ENCODE measurements at places on chromosomes 5 and 9.

- DNase-seq = no peak
Measured at GRCh38 chr9:89022001-89022759, 30.9 kb downstream of the S1PR3 start.

GRCh38 chr5:68374796-68375518, 159.4 kb downstream of the PIK3R1 start:
- DNase-seq = no peak

DNA sequence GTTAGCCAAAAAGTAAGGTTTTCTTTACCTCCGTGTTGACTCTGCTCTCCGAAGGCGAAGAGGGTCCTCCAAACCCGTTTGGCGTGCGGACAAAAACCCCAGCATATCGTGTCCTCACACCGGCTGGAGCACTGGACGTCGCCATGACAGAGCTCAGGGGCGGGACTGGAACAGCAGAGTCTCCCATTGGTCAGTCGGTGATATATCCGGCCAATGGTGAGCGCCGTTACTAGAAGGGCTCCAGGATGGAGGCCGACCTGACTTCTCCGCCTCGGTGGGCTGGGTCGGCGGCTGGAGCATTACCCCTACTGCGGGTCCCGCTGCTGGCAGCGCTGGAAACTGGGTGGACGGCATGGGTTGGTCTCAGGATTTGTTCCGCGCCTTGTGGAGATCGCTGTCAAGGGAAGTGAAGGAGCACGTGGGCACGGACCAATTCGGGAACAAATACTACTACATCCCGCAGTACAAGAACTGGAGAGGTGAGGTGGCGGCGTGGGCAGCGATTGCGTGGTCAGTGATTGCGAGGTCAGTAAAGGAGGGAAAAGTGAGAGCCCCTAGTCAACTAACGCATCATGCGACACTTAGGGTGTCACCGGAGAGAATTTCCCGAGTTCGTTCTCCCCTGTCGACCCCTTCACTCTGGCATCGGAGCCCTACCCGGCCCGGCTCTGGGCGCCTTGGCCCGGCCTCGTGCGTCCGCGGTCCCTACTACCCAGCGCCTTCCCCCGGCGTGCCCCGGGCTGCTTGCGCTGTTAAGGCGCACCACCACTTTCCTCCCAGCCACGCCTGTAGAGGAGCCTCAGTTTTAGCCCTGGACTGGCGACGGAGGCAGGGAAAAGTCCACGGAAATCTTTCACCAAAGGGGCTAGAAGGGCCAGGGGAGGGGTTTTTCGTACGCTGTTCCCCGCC, at the start of the genes ERCC8 and NDUFAF2:
TSS of gene ERCC8 (minus strand) at position 167 of the 909 bp plus-strand sequence. CDS start at position 105, 62 bp downstream.
TSS of gene NDUFAF2 (plus strand) at position 302 of the 909 bp plus-strand sequence. CDS start at position 353, 51 bp downstream.
- peak; percentile 95 for DNase-seq

DNA sequence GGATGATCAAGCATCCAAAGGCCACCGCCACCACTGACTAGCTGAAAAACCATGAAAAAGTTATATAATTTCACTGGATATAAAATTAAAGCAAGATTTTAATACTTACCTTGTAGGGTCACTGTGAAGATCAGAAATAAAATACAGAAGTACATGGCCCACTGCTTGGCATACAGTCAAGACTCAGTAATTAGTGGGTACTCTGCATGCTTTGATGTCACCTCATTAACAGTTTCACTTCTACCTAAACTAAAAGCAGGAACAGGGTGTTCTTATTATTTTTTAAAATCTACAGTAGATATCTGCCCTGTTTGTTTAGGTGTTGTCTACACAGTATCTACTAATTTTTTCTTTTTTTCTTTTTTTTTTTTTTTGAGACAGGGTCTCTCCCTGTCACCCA, 66.4 kb downstream of the NFIB start:
- DNase-seq = no peak

GRCh38 chr5:153147891-153148623, 342.4 kb upstream of the GRIA1 start:
- DNase-seq = no peak

Measured in sigmoid colon (tissue), 7 donors.